ENCODE measurements at places on chromosomes 2 and 18.

DNA sequence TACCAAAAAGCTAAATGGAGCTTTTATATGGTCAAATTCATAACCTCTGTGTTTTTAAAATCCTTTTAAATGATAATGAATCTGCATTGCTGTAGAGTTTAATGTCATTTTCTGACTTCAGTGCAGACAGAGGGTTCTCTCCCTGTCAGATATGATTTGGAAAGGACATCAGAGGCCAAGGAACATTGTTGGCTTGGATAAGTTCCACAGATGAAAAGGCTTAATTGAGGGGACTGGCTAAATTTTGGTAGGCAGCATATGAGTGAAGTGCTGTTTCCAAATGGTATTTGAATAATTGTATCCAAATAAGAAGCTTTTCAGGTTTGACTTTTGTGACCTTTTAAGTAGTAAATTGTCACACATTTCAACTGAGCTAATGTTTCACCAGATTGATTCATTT lies 124.6 kb upstream of the KCNH7 start:
- no peak for DNase-seq

GRCh38 chr18:46721331-46721730 lies 35.5 kb downstream of the ST8SIA5 start:
- no peak for DNase-seq

- no peak for DNase-seq
Measured at GRCh38 chr2:144552821-144553220, 32.9 kb upstream of the ZEB2 start.

DNA sequence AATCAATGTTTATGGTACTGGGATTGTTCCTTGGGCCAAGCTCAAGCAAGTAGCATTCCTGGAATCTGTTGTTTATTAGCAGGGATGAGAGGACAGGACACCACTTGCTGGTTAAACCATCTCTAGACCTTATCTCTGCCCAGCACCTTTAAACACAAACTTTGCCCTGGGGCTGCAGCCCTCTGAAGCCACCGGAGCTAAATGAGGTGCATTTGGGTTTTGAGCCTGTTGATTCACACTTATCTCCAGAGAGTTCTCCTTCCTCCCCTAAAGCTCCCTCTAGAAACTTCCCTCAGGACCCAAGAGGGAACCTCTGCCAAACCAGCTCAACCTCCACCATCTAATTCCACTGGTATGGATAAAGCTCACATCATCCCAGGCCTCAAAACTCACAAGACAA lies 94.8 kb upstream of the EPAS1 start:
- DNase-seq, result no peak

GRCh38 chr2:11419781-11420180 lies 46.2 kb downstream of the E2F6 start:
- DNase-seq, result no peak

Data from NCI-H510A (cell line).